H9 (cell line): ENCODE measurements at places on chromosomes 6 and 20.

GRCh38 chr6:36934901-36935300, 19.6 kb upstream of the PI16 start:
- no peaks in the 10 kb centered on the region; the same call in 1 of the 2 replicates for H3K36me3 ChIP-seq
- H3K27me3 ChIP-seq = no peaks in the 10 kb centered on the region
- H3K4me3 ChIP-seq = no peak overlapping the region
- no peaks in the 10 kb centered on the region for H3K4me1 ChIP-seq
- no peak overlapping the region for H3K27ac ChIP-seq

GRCh38 chr6:95978230-95978629, 37.5 kb upstream of the FUT9 start:
- H3K4me3 ChIP-seq = no peak overlapping the region
- no peak for DNase-seq
- H3K36me3 ChIP-seq = no peaks in the 10 kb centered on the region
- no peaks in the 10 kb centered on the region for H3K27me3 ChIP-seq

GRCh38 chr6:165010556-165011535, 298.6 kb downstream of the C6orf118 start:
- no peaks in the 10 kb centered on the region; the same call in 1 of the 2 replicates for H3K27me3 ChIP-seq
- no peak overlapping the region for H3K4me3 ChIP-seq
- H3K27ac ChIP-seq = no peak overlapping the region
- H3K4me1 ChIP-seq = no peaks in the 10 kb centered on the region; the same call in 1 of the 2 replicates
- DNase-seq = no peak

GRCh38 chr20:48594533-48594932, 233.3 kb downstream of the PREX1 start:
- DNase-seq = no peak
- H3K36me3 ChIP-seq = no peaks in the 10 kb centered on the region
- H3K27ac ChIP-seq = no peak overlapping the region
- no peak overlapping the region for H3K4me3 ChIP-seq
- H3K4me1 ChIP-seq = no peaks in the 10 kb centered on the region
